ENCODE measurements at places on chromosomes 4 and X.

GRCh38 chrX:86148024-86148511 is at the start of gene DACH2:
Gene DACH2, plus strand, starts transcription at chrX:86148451.
- peak; percentile 92 for DNase-seq

GRCh38 chr4:109436504-109436903 is 2.9 kb downstream of the SEC24B start:
- DNase-seq: no peak

DNA sequence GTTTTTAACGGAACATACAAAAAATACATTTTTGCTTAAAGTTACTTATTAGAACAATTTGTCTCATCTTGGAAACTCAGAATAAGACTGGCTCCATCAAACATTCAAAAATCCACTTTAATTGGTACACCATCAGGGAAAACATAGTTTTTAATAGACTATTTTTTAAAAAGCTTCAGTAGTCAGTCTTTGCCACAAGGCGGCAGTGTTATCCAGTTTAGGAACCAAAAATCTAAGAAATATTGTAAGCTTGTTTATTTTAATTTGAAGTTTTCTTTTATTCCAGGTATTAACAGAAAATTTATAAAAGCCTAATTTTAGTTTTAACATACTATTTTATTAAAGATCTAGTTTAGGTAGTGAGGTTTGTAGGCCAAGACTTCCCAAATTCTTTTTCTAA is 107.7 kb downstream of the APOOL start:
- peak; percentile 15 for DNase-seq

- DNase-seq: no peak
Observed at GRCh38 chrX:108131471-108131870, 39.9 kb downstream of the ATG4A start.

- DNase-seq: no peak
Observed at GRCh38 chr4:141311246-141312204, 90.8 kb downstream of the ZNF330 start.

DNA sequence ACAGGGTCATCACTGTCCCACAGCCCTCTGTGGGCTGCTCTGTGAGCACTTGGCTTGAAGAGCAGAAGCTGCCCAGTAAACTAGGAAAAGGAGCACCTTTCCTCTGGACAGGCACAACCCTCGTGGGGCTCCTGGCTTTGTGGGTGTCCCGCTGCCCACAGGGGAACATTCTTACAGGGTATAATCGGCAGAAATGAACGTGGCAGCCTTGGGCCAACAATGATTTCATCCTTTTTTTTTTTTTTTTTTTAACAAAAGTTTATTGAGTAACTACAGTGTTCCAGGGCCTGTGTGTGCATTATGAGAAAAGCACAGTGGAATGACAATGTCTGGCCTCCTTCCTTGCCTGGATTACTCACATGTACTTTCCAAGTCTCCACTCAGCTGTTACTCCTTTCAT is 197.2 kb downstream of the PDGFC start:
- no peak for DNase-seq

- DNase-seq: no peak
Observed at GRCh38 chr4:85965529-85965928, 394.3 kb downstream of the MAPK10 start.

Measured in kidney (tissue), 22 donors.